ENCODE measurements at places on chromosomes 16 and 17. TPM values are rescaled to one million over a fixed set of nuclear protein-coding genes. Genes with fewer than 3 reads are reported as not detected.

NEK8 gene
- total RNA-seq = 2.8 TPM

SDR42E1 gene
- 0.77 TPM for total RNA-seq

CES5A gene
- not detected for total RNA-seq

TBC1D3C gene
- 1.3 TPM for total RNA-seq

TANC2 gene
- 19.3 TPM for total RNA-seq

MRPS7 gene
- 44.7 TPM for total RNA-seq
